ENCODE measurements at places on chromosomes 7 and 10.
A peak's percentile ranks its signal among the peaks of the same experiment; 100 is the strongest.

GRCh38 chr7:84533182-84533581, 338.6 kb upstream of the SEMA3A start:
- DNase-seq: no peak

DNA sequence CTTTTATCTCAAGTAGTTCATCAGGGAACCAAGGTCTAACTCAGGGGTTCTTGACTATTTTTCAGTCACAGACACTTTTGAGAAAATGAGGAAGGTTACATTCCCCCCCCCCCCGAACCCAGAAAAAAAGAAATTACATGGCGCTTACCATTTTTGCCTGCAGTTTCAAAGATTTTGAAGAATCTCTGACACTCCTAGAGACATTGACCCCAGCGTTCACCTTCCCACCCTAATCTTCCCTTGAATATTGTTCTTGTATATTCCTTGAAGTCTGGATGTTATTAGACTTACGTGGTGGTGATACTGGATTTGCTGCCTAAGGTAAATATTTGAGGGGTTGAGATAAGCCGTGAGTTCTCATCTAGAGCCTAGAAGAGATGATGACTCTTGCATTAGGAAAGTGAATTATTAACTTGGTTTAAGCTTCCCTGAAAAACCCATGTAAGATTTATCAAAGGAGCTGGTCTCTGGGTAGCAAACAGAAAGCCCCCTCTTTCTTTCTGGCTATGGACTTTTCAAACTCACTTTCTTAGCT, 245.7 kb upstream of the FOXK1 start:
- no peak for DNase-seq

- no peak for DNase-seq
Measured at GRCh38 chr7:28748346-28748745, 209.8 kb downstream of the TRIL start.

DNA sequence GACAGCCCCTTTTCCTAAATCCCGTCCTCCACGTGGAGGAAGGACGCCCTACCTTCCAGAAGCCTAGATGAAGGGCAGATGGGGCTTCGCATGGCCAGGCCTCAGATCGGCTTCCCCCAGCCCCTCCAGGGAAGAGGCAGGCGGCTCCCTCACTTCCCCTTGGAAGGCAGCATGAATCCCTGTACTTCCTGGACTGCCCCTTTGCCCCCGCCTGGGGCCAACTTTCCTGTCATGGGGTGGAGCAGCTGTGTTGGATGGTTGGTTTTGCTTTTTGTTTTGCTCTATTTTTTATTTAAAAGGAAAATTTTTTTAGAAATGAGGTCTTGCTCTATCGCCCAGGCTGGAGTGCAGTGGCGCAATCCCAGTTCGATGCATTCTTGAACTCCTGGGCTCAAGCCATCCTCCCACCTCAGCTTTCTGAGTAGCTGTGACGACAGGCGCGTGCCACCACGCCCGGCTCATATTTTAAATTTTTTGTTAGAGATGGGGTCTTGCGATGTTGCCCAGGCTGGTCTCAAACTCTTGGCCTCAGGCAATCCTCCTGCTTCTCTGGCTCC, 27.2 kb downstream of the GTF2IRD1 start:
- no peak for DNase-seq

DNA sequence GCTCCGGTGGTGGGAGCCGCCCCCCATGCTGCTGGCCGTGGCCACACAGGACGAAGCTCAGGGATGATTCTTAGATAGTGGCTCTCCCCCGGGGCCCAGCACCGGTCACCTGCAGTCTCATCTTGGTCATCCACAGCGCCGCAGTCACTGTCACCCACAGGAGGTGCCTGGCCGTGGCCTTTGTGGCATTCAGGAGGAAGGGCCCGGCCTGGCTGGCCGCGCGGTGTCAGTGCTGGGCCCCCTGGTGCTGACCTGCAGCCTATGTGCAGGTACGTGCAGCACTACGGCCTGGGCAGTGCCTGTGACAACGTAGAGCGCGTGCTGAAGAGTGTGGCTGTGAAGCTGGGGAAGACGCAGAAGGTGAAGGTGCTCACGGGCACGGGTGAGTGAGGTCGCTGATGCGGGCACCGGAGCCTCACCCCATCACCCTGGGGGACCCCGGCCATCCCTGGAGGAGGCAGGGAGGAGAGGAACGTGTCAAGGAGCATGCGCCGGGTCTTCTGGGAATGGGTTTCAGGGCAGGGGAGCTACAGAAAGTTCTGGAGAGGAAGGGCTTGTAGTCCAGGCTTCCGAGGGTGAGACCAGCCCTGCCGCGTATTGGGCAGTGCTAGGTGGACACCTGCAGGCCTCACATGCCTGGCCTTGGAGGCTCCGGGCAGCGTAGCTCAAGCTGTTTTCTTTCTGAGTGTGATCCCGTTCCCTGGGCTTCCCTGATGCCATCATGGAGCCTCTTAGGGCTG, 5.0 kb downstream of the SPRN start:
- no peak for DNase-seq

GRCh38 chr7:2614631-2615330, 17.0 kb upstream of the TTYH3 start:
- peak; percentile 62 for DNase-seq

DNA sequence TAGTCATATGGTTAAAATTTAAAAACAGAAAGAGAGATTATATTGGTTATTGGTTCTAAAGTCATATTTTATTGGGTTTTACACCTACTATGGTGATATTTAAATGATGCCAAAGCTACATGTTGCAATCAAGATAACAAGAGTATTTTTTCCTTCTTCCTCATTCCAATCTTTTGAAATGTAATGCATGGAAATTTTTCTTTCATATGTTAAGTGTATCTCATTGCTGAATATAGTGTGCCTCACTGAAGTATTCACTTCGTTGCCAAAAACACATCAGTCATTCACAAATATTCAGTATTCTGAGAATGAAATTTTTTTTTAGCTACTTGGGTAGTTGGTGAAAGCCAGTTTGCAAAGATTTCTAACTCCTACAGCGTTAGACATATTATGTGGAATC, 19.5 kb downstream of the HDAC9 start:
- no peak for DNase-seq

GRCh38 chr7:155191901-155192478, 105.7 kb upstream of the INSIG1 start:
- no peak for DNase-seq

GRCh38 chr7:38975944-38976392, 1.7 kb upstream of the POU6F2 start:
- no peak for DNase-seq

DNA sequence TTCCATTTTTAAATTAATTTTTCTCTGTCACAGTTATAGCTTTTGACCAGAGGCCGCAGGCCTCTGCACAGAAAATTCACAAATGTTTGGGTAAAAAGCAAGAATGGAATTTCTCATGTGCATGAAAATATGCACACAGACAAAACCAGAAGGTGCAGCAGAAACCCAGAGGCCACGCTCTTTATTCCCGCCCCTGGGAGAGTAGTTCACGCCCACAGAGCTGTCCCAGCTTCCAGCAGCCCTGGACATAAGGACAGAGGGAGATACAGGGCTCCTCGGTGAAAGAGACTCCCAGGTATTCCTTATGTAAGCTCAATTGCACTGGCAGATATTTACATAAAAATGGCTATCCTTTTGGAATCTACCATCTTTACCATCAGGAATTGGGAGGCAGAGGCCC, 245.2 kb upstream of the NFE2L3 start:
- DNase-seq: no peak

DNA sequence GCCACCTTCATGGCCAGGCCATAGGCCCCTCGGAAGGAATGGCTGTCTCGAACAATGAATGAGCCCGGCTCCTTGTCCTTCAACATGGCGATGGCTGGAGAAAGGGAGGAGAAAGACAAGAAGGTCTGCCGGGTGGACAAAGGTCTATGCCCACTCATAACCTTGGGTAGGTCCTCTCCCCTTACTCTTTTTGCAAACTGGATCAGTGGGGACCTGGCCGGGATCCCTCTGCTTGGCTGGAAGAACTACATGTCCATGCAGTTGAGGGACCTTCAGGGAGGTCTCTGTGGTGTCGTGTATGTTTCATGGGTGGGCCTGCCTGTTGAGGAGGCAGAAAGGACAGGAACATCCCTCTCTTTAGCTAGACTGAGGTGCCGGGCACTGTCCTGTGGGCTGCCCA, 284.8 kb downstream of the TNS3 start:
- DNase-seq: no peak

DNA sequence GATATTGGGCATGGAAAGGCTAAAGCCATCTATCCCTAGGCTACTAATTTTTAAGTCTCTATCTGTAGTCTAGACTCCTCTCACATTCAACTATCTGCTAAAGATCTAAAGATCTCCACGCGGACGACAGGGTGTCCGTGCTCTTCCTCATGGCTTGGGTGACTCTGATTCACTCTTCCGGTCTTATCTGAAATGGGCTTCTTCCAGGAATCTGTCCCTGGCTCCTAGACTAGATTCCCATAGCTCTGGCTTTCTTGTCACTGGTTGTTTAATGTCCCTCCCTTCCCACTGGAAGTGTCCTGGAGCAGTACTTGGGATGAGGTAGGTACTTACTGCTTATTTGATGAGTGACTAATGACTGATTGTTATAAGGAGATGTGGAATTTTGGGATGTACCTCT, 62.0 kb upstream of the PODXL start:
- no peak for DNase-seq

DNA sequence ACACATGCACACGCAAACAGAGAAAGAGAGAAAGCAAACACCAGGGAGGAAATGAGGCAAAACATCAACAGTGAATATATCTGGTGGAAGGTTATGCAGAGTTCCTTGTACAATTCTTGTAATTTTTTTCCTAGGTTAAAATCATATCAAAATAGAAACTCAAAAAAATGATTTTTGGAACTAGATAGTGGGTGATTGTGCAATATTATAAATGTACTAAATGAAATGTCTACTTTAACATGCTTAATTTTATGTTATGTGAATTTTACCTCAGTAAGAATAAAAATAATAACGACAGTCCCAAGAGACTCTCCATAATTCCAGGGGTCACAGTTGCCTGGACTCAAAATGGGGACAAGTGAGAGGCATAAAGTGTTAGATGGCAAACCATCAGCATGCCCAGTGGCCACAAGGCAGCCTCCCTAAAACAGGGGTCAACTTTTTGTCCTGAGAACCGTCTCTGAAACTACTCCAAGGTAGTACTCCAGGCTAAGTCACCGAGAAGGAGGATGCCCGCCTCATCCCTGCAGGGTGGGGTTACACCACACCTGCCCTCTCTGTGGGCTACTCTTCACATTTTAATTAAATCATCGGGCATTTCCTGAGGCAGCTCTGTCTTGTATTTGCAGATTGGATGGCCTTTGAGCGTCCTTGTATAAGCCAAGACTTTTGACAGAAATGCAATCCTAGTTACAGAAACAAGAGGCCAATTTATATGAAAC, 267.7 kb downstream of the ELMO1 start:
- no peak for DNase-seq

DNA sequence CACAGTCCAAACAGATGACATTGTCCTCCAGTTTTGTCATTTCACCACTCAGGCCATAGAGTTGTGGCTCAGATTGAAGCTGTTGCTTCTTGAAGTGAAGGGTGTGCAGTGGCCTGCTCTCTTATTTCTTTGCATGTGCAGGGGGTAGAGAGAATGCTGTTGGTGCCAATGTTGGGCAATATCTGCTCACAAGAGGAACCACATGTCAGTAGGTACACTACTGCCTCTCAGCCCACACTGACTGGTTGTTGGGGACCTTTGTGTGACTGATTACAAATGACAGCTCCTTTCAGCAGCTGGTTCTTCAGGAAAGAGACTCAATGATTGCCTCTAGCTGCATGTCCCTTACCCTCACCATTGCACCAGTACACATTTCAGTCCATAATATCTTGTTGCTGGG, 21.9 kb upstream of the SFTPA1 start:
- DNase-seq: no peak

- DNase-seq: no peak
Measured at GRCh38 chr7:36607721-36608095, 116.6 kb downstream of the AOAH start.

DNA sequence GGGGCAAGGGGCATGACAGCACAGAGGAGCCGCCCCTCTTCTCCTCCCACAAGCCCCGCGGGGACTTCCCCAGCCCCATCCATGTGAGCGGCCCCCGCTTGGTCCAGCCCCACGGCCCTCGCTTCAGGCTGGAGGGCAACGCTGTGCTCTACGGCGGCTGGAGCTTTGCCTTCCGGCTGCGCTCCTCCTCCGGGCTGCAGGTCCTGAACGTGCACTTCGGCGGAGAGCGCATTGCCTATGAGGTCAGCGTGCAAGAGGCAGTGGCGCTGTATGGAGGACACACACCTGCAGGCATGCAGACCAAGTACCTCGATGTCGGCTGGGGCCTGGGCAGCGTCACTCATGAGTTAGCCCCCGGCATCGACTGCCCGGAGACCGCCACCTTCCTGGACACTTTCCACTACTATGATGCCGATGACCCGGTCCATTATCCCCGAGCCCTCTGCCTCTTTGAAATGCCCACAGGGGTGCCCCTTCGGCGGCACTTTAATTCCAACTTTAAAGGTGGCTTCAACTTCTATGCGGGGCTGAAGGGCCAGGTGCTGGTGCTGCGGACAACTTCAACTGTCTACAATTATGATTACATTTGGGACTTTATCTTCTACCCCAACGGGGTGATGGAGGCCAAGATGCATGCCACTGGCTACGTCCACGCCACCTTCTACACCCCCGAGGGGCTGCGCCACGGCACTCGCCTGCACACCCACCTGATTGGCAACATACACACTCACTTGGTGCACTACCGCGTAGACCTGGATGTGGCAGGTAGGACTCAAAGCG, 5.1 kb downstream of the AOC1 start:
- DNase-seq: no peak

All from NCI-H446 treated with DMSO at 0.1 percent for 48 hours (cell line).